ENCODE measurements at places on chromosomes 3 and 15.

DNA sequence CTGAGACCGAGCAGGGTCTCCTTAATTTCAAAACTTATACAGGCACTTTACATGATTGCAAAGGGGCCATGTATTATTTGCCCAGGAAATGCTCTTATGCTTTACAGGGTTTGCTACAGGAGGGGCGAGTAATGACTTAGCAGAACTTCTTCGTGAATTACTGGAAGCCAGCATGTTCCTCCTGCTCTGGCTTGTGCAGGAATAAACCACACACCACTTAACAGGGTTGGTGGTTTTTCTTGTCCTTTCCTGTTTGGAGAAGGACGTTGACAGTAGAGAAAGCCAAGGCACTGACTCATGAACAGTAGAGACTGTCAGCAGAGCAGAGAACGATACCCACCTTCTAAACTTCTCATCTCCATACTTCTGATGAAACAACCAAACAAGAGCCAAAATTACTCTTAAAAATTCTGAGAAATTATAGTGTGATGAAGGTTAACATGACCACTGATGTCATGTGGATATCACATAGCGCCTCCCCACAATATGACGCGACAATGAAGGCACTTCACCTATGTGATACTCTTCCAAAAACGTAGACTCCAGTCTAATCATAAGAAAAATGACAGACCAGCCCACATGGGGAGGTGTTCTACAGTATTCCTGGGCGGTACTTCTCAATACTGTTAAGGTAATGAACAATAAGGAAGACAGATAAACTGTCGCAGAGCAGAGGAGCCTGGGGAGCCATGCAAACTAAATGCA is 24.7 kb upstream of the MCTP2 start:
- DNase-seq = no peak

DNA sequence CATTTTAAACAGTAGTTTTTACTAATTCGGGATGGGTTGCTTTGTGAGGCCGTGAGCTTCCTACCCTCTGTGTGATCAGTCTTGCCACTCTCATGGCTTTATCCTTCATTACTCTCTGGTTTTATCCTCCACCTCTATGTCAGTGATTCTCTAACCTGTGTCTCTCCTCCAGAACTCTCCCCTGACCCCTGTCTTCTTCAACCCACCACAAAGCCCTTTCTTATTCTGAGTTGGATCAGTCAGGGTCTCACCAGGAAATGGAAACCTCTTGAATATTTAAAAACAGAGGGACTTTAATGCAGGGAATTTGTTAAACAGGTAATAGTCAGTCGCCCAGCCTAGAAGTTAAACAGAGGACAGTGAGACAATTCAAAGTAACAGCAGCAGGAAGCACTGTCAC is 64.2 kb upstream of the ADPGK start:
- no peak for DNase-seq

- no peak for DNase-seq
Measured at GRCh38 chr3:6249679-6250078, 611.2 kb upstream of the GRM7 start.

DNA sequence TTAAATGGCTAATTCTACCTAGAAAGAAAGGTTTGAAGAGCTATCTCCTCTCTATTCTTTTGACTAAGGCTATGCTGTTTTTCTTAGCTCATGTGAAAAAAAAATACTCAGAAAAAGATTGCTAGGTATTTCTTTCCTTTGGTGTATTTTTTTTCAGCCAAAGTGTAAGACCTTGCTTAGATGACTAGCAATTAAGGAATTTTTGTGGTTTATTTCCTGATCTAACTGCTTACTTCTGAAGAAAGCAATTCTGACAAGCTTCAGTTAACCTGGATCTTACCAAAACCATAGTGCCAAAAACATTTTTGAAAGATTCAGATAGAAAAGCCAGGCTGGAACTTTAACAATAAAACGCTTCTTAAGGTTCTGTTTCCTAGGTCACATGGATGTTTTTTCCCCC is 315.6 kb downstream of the SOX2 start:
- no peak for DNase-seq

DNA sequence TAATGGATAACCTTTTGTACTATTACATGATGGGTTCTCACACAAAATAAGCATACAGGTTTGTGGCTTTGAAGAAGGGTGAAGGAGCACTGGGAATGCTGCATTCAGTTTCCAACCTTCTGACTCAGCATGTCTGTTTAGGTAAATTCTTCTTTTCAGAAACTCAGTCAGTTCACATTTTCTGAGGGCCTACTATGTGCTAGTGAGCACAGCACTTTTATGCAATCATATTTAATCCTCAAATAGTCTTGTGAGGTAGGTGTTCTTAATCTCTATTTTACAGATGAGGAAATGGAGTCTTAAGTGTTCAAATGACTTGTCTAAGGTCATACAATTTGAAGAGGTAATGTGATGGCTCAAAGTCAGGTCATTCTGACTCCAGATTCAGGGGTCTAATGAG is 41.2 kb downstream of the ISL2 start:
- DNase-seq = no peak

Data from effector CD8-positive, alpha-beta T cell (primary cell).